ENCODE measurements at places on chromosomes 3 and 15. TPM values are rescaled to one million over a fixed set of nuclear protein-coding genes. Genes with fewer than 3 reads are reported as not detected.

EHHADH gene
- polyA plus RNA-seq = 15.0 TPM

ARNT2 gene
- polyA plus RNA-seq = 1.8 TPM

ZPLD1 gene
- not detected for polyA plus RNA-seq

DPPA2 gene
- not detected for polyA plus RNA-seq

PYGO1 gene
- 0.23 TPM for polyA plus RNA-seq

REC114 gene
- polyA plus RNA-seq = not detected

SHISA5 gene
- polyA plus RNA-seq = 142 TPM

GOLGA8G gene
- under 0.01 TPM for polyA plus RNA-seq

HYAL1 gene
- polyA plus RNA-seq = 2.4 TPM

CLDN1 gene
- 0.46 TPM for polyA plus RNA-seq

FMN1 gene
- polyA plus RNA-seq = 6.5 TPM

RLBP1 gene
- not detected for polyA plus RNA-seq

BCL2A1 gene
- 19.4 TPM for polyA plus RNA-seq

P2RY13 gene
- polyA plus RNA-seq = 3.9 TPM

All from sigmoid colon (tissue), 7 donors.